Activated CD4-positive, alpha-beta T cell treated with anti-CD3 and anti-CD28 coated beads for 36 hours (primary cell): ENCODE measurements at places on chromosomes 16 and 17.

DNA sequence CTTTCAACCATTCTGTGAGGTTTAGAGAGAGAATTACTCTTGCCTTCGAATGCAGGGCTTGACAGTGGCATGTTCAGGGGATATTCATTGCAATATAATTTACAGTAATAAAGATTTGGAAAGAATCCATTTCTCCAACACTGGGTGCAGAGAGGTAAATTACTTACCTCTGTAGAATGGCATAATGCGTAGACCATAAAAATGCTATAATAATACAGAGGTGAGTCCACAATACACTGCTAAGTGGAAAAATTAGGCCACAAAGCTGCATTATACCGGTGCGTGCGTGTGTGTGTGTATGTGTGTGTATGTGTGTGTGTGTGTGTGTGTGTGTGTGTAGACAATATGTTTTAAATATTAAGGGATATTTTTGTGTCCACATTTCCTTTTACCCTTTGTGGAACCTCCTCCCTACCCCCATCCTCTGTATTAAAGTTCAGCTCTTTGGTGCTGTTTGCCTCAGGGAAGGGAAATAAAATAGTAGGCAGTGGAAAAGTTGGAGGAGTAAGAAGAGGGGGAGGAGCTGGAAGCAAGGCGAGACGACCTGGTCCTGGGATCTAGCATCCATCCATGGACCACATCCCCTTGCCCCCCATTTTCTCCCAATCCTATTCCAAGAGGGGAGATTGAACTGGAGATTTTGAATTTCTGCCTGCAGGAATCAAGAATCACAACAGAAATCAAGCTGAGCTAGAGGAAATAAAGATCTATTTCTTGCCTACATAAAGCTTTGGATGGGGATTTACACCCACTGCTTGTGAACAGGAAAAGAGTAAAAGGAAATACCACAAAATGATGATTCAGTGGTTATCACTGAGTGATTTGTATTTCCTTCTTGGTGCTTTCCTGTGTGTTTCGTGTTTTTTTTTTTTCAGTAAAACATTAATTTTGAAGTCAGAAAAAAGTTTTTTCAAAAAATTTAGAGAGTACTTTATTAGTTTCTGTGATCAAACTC is 124.8 kb downstream of the RGS9 start:
- DNase-seq: no peak

GRCh38 chr16:2079991-2080390 is 32.2 kb downstream of the TSC2 start:
- no peak for DNase-seq

DNA sequence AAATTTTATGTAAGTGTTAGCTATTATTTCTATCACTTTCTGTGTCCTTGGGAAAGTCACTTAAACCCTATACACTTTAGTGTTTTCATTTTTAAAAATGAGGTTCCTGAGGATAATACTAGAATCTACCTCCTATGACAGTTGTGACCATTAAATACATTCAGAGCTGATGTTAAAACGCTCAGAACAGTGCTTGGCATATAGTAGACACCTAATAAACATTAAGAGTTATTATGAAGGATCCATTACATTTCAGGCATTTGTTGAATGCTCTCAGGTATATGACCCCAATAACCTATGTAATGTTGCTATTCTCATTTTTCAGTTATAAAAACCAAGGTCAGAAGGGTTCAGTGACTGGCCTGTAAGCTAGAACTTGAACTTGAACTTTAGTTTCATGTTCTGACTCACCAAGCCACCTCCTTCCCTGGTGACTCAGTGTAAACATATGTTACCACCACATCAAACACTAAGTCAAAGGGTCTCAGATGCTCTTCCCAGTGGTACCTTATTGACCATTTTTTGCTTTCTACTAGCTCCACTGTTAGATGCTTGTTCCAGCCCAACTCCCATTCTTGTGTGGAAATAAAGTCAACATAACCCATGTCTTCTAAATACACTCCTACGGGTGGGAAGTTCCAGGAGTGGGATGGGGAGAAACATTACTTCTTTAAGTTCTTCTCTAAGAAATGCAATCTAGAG is 47.6 kb downstream of the HSD17B2 start:
- DNase-seq: peak; percentile 33

- no peak for DNase-seq
These were observed 9.0 kb downstream of the SMYD4 start for GRCh38 chr17:1820528-1821252.

- DNase-seq: no peak
These were observed 10.9 kb upstream of the ALKBH5 start for GRCh38 chr17:18172531-18173278.

- no peak for DNase-seq
These were observed 101.6 kb upstream of the FOXF1 start for GRCh38 chr16:86408685-86409084.
